ENCODE measurements at places on chromosomes 16 and 17. TPM values are rescaled to one million over a fixed set of nuclear protein-coding genes. Genes with fewer than 3 reads are reported as not detected.

DNA sequence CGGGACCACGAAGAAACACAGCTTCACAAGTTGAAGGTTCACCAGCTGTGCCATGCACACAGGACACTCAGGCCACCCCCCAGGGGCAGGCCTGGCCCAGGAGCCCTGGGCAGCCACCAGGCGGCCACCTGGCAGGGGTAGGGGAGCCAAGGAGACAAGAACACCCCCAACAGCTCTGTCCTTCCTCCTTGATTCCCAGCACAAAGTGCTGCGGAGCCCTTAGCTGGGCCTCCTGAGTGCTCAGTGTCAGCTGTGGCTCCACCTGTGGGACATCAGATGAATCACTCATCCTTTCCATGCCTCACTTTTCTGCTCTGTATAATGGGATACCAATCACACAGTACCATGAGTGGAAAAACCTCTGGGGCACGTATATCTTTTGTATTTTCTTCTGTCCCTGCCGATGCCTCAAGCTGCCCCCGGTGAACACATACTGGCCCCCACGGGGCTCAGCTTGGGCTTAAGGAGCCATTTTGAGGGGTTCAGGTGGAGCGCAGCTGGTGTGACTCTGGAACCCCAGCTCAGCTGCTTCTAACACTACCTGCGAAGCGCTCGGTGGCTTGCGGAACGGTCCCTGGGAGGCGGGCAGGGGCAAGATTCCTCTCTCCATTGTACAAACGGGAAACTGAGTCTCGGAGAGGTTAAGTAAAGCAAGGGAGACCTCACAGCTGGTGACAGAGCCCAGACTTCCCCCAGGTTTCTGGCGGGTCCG is 12.0 kb downstream of the GALK1 start:
- no peak for DNase-seq

DNA sequence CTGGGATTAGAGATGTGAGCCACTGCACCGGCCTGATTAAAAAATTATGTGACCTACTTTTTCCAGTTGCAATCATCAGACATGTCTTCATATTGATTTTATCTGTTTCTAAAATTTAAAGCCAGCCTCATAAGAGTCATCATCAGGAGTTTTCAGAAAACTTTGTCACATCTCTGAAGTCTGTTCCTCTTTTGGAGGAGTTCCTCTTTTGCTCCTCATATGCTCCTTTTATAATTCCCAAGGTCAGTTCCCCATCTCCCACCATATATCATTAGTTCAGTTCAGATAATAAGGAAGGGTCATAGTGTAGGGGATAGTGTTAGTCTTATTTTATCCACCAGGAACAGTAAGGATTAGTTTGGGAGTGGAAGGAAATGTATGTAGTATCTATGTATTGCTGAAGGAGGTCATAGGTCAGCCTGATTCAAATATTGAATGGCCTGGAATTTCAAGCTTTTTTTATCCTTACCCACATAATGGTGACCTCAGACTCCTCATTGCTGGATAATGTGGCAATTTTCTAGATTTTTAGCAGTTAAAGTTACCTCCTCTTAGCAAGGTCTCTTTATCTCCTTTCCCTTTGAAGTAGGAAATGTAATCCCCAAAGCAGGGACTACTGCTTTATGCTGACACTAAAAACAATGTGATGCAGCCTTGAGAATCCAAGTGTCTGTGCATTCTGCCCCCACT is 13.8 kb upstream of the DUSP14 start:
- DNase-seq, result no peak

- DNase-seq, result no peak
These were observed 18.9 kb downstream of the MSI2 start for GRCh38 chr17:57275071-57275764.

- DNase-seq, result no peak
These were observed 2.3 kb downstream of the TMEM107 start for GRCh38 chr17:8173871-8174322.

DNA sequence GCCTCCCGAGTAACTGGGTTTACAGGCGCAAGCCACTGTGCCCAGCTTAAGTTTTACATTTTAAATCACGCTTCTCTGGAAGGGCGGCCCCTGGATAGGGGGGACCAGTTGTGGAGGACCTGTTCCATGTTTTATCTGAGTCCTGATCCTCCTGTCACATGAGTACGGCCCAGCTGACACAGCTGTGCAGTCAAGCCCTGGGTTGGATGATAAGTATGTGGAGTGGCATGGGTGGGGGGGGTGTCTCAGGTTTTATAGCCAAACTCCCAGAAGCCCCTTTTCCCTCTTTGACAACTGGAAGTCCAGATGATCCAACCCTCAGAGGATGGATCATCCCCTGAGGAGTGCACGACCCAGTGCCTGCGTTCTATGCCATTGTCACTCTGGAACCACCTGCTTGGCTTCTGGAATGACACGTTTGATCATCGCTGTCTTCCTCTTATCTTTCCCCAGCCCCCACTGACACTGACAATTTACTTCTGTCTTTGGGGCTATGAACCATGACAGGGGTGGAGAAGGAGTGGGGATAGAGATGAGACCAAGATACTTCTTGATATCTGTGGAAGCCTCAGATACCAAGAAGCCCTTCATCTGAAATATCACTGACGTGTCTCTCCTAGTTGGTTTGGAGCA is 191.2 kb downstream of the MSI2 start:
- no peak for DNase-seq

MYH3 gene
- 4.6 TPM for total RNA-seq

EPX gene
- total RNA-seq, result not detected

DNA sequence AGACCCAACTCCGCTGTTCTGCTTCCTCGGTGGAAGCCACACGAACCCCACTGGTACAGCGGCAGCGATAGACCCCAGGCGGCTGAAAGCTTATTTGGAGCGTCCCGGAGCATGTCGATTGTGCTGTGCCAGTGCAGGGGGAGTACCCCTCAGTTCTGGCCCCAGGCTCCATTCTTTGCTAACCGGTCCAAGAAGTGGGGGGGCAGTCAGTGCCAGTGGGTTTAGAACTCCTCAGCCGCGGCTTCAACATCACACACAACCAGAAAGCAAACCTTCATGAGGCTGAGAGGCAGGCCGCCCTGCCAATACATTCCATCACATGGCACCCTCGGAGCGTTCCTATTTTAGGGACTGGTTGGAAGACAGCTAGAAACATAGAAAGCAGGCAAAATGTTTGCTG is 1.7 kb upstream of the MNT start:
- DNase-seq, result no peak

DNA sequence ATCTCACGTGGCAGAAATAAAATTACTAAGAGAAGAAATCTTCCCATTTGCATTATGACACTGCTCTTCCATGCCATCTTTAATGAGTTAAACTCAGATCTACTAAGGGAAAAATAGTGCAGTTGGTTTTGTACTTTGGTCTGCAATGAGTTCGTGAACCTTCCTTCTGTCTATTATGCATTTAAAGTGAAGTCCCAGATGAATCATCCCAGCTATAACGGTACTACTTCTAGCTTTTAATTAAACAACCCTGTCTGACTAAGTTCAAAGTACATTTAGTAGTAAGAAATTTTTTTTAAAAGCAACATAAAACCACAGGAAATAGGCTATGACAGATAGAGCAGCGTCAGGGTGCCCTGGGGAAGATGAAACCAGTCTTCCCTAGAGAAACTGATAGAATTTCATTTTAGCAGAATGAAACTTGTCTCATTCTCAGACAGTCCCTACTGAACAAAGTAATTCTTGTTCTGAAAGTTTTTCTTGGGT is 1.8 kb downstream of the TMIGD1 start:
- DNase-seq, result peak; percentile 51

DNA sequence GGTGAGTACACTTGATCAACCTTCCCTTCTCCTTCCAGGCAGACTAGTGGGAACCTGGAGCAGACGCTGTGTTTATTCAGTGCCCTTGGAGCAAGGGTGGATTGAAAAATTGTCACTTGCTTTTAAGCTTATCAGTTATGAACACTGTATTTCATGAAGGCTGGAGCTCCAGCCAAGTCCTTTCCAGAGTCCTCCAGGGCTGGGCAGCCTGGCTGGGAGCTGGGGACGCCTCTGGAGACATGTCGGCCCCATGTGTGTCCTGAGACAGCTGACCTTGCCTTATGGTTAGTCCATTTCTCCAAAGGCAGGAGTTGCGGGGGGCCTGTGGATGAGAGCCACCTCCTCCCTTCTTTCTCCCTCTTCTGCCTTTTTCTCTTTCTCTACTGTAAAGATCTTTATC is 67.0 kb downstream of the RAP1GAP2 start:
- DNase-seq, result no peak

DNA sequence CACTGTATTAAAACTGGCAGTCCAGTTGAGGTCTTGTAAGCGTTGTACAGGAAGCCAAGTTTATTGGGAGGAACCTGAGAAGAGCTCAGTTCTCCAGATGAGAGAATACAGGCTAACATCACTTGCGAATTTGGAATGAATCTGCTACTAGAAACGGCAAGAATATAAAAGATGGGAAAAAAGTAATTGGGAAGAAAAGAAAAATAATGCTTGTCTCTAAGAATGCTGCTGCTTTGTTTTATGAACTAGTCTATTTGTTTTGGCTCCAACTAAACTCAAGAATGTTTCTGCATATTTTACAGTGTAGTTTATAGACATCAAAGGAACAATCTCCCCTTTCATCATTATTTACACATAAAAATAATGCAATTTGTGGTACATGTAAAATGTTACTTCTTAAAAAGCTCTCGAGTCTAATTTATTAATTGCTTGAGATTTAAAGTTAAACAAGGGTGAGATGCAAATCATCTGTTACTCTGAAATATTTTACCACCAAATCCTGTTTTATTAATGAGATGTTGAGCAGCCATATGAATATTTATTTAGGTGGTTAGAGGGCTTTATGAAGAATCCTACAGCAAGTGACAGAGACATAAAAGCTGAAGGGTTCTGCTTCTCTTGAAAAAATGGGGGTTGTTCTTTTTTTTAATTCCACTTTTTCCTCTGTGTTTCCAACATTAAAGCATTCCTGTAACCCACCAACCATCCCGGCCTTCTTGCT is 162.1 kb upstream of the AXIN2 start:
- no peak for DNase-seq
